Right renal pelvis (tissue), 4 donors: ENCODE measurements at places on chromosomes 12 and 14. TPM values are rescaled to one million over a fixed set of nuclear protein-coding genes. Genes with fewer than 3 reads are reported as not detected.

Gene HDAC7
- polyA plus RNA-seq: 93.2 TPM

GRCh38 chr12:114013575-114014345, 47.6 kb upstream of the RBM19 start:
- no peak for DNase-seq

Gene HSPA2
- polyA plus RNA-seq: 22.9 TPM

Gene KLRG1
- polyA plus RNA-seq: 1.5 TPM

DNA sequence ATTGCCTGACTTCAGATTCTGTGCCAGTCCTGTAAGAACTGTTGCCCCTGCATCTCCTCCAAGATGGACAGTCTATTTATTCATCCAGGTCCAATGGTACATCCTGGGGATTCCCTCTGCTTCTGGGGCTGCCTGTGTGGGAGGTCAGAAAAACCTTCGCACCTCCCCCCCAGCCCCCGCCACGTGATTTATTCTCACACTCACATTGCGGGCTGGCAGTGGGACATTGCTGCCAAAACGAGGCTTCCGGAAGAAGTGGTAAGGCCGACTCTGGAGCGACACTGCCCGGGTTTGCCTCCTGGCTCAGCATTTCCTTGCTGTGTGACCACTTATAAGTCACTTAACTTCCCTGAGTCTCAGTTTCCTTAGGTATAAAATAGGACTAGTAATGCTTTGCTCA, 5.9 kb upstream of the RTL1 start:
- DNase-seq: no peak

DNA sequence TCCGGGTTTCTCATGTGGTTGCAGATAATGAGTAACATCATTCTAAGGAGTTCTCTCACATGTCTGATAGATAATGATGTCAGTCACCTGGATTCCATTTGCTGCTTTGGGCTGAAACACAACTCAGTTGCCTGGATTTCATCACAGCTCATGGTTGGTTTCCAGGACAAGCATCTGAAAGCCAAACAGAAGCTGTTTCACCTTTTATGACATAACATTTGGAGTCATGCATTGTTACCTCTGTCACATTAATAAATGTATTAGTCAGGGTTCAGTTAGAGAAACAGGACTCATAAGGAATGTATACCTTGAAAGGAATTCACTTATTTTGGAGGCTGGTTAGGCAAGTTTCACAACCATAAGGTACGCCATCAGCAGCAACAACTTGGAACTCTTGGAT, 251.9 kb upstream of the ATXN7L3B start:
- no peak for DNase-seq

GRCh38 chr12:52704464-52704863, 1.1 kb upstream of the KRT77 start:
- no peak for DNase-seq

DNA sequence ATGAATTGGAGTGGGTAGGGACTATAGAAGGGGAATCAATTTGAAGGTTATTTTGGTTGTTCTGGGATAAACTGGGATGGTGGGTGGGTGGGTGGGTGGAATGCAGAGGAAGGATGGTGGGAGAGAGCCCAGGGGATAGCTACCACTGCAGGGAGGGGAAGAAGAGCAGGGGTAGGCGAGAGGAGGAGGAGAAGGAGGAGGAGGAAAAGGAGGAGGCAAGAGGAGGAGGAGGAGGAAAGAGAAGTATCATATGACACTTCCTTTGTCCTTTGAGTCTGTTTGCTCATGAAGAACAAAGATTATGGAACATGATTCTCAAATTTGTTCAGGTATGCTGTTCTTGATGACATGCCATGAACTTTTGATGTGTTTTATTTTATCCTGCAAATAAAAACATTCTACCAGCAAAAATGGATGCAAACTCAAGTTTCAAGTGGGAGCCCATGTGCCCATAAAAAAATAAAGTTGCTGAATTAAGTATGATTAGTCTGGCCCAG, 4.1 kb upstream of the BEST3 start:
- DNase-seq: no peak

GRCh38 chr12:121579190-121579791, 1.5 kb downstream of the KDM2B start:
- no peak for DNase-seq

DNA sequence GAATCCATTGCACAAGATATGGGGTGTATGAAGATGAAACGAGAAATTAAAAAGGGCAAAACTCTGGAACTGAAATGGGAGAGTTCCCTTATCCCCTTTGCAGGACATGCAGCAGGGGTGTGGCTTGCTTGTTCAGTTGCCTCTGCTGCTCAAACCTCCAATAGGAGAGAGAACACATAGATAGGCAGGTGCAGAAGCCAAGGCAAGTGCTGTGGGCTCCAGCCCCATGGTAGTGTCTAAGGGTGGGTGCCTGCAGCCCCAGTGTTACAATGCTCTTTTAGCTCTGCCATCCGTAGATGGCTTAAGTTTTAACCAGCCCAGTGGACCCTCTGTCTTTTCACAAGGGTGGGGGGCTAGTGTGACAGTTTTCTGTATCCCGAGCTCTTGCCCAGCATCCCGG, 69.7 kb downstream of the CMAS start:
- no peak for DNase-seq

DNA sequence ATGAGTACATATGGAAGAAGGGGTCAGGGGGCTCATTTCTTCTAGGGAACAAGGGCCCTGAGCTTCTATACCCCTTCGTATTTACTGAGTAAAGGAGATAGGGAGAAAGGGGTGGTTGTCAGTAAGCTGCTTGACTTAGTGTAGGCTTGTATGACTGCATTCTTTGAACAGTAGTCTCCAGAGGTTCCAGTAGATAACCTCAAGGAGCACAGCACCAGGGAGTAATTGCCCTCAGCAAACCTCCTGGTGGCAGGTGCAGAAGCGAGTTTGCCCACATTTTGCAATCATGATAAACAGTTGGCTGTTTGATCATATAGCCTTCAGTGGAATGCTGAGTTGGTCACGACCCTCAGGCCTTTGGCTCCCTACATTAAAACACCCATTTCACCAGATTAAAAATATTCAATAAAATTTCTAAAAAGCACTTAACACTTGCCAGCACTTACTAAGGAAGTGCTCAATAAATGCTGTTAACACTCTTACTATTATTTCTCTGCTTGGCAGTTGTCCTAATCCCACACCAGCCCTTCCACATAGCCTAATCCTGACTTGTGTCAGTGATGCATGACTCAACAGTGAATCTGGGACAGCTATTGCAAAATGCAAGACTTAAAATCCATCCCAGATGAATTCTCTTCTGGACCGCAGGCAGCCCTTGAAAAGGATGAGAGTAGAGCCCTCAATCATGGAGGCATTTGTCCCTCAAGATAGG, 3.7 kb upstream of the DHRS4L2 start:
- DNase-seq: no peak

GRCh38 chr12:34393086-34393820, 371.0 kb downstream of the ALG10 start:
- DNase-seq: no peak

Gene RXYLT1
- 39.1 TPM for polyA plus RNA-seq

DNA sequence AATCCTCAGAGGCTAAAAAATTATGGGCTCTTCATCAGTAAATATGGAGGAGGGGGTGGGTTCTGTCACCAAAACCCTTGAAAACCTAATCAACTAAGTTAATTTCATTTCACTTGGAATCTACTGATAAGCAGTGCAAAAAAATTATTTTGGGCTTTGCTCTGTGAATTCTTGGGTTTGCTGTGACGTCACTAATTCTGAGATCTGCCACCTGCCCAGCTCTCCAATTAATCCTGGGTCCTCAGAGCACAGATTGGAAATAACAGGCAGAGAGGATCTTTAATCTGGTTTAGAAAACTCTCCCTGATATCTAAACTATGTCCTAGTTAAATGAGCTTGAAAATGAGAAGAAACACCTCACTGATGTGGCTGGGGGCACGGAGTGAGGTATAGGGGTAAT, 903.2 kb downstream of the AACS start:
- no peak for DNase-seq

DNA sequence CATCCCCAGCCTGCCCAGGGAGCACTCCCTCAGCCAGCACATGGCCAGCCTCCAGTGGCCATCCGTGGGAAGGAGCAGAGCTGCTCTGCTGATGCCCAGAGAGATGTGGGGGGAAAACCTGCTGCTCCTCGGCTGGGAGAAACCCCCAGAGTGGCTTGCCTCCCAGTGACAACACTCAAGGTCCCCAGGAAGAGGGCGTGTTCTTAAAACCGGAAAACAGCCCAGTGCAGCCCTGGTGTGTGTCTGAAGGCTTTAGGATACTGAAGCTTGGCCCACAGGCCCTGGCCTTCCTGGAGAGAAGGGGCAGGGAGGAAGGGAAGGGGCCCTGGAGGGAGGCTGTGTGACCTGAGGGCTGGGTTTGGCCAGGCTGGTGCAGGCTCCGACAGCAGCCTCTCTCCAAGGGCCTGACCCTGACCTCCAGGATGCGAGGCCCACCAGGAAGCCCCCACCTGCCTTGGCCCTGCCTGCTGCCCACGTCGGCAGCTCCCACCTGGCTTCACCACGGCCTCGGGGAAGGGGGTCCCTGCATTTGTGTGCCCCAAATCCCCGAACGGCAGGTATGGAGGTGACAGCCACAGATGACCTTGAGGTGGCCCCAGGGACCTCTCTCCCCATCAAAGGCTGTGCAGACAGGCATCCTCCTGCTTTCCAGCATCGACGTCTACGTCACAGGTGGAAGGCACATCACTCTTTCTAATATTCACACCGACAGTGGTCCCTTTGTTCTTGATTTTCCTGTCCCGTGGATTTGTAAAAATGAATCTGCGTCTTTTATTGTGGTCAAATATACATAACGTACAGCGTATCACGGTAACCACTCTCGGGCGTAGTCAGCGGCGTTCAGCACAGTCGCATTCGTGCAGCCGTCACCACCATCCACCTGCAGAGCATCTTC, 190.0 kb upstream of the C14orf180 start:
- DNase-seq: no peak

- no peak for DNase-seq
These were observed 13.4 kb downstream of the SERPINA6 start for GRCh38 chr14:94309721-94310120.

DNA sequence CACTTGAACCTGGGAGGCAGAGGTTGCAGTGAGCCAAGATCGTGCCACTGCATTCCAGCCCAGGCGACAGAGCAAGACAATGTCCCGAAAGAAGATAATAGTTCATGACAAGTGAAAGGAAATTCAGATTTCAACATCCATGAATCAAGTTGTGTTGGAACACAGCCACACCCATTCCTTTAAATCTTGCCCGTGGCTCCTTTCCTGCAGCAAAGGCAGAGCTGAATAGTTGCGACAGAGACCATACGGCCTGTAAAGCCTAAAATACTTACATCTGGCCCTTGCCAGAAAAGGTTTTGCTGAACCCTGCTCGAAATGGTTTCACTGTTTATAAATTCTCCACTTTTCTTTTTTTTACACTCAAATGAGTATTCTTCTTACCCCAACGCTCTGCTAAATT, 17.7 kb upstream of the ITPK1 start:
- no peak for DNase-seq

DNA sequence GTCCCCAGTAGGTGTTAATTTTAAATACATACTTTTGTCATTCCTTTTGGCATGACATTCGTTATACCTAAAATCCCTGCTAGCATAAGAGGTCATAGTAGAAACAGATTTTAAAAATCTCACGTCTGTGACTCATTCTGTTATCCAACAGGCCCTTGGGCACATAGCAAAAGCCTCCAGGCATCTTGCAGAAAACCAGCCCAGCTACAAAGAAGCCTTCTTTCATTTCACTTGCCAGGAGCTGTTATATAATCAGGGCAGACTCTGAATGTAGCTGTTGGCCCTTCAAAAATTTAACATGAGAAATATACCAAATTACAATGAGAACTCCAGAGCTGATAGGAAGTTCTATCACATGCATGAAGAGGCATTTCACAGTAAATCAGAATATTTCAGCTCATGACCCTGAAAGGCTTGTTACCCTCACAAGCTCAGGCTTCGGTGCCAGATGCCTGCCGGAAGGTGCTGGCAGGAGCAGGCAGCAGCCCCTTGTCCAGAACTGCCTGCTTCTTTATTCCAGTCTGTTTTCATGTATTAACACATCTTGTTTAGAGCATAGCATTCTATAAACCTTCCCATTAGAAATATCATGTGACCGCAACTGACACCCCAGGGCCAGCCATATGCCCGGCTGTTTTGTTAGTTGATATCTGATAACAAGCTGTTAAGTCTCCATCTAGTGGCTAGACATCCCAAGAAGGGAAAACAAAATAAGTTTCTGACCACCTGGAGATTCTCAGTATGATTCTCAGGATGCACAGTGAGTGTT, 17.8 kb downstream of the E2F7 start:
- DNase-seq: no peak

DNA sequence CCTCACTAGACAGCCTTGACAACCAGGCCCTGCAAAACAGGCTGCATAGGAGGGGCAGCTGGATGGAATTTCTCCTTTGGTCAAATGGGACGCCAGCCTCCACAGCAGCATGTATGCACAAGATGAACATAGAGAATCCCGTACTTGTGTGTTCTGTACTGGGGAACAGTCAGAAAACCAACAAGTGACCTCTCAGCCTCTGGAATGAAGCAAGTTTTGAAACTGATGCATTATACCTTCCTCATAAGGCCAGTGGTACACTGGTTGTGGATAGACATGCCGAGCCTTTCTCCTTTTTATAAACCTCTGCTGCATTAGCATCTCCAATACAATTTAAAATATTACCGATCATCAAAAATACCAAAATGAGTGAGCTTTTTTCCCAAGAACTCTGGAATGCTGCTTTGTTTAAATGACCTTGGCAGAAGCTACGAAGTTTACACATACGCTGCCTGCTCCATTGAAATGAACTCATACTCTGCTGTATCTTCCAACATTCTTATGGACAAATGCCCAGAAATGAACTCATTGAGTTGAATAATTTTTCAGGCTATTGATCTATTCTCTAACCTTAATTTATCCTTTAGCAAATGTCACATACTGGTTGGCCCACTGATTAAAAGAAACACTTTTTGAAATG, 47.6 kb upstream of the FERMT2 start:
- DNase-seq: no peak

GRCh38 chr12:5451251-5451650, 19.3 kb downstream of the NTF3 start:
- DNase-seq: no peak

DNA sequence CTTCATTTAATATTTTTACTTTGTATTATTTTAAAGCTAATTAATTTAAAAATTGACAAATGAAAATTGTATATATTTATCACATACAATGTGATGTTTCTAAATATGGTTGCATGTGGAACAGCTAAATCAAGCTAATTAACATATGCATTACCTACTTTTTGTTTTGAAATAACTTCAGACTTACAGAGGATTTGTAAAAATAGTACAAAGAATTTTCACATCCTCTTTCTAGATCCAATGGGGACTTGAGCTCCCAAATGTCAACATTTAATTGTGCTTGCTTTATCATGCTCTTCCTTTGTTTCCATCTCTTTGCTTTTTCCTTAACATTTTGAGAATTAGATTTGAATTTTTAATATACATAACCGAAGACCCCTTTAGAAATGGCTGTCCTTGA, 6.6 kb downstream of the DCD start:
- DNase-seq: no peak

GRCh38 chr12:1821805-1822204, 1.4 kb downstream of the LRTM2 start:
- DNase-seq: no peak

- DNase-seq: no peak
These were observed 4.6 kb upstream of the HIP1R start for GRCh38 chr12:122830517-122831214.

GRCh38 chr12:75099210-75099609, 110.4 kb downstream of the KCNC2 start:
- DNase-seq: no peak

GRCh38 chr12:22322091-22322490, 12.4 kb downstream of the ST8SIA1 start:
- DNase-seq: no peak
